ENCODE measurements at places on chromosomes 12 and 14.

- DNase-seq, result no peak
These were observed 218.0 kb downstream of the PPM1H start for GRCh38 chr12:62716866-62717525.

GRCh38 chr14:103347091-103347815 is 13.2 kb downstream of the EIF5 start:
- DNase-seq, result no peak

- no peak for DNase-seq
These were observed 21.4 kb upstream of the GSG1 start for GRCh38 chr12:13124656-13125505.

GRCh38 chr14:97543221-97543620 is 746.0 kb downstream of the VRK1 start:
- no peak for DNase-seq

- DNase-seq, result no peak
These were observed 112.2 kb upstream of the USP44 start for GRCh38 chr12:95663525-95663924.

- DNase-seq, result no peak
These were observed 12.2 kb downstream of the RPS6KA5 start for GRCh38 chr14:91048265-91048664.

DNA sequence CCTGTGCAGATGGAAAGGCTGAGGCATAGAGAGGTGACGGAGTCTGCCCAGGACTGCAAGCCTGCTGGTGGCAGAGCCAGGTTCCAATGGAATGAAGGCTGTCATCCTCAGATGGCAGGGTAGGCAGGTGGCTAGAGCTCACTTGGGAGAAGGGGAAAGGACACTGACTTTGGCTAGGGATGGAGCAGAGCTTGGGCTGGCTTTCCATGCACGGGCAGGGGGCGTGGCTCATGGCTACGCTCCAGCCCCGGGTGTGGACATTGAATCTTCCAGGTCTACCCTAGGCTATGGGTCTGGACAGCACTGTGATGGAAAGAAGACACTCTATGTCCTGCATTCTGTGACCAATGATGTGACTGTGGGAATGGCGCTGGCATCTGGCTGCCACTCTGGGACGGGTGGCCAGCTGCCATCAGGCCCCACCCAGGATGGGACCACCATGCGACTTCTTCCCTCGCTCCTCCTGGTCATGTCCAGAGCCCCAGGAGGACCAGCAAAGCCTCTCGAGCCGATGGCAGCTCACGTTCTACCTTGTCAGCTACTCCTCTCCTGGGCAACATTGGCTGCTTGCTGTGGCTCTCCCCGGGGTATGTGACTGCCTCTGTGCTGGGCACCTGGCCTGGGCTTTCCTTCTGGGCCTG is 398.7 kb downstream of the TMEM121 start:
- DNase-seq, result no peak

DNA sequence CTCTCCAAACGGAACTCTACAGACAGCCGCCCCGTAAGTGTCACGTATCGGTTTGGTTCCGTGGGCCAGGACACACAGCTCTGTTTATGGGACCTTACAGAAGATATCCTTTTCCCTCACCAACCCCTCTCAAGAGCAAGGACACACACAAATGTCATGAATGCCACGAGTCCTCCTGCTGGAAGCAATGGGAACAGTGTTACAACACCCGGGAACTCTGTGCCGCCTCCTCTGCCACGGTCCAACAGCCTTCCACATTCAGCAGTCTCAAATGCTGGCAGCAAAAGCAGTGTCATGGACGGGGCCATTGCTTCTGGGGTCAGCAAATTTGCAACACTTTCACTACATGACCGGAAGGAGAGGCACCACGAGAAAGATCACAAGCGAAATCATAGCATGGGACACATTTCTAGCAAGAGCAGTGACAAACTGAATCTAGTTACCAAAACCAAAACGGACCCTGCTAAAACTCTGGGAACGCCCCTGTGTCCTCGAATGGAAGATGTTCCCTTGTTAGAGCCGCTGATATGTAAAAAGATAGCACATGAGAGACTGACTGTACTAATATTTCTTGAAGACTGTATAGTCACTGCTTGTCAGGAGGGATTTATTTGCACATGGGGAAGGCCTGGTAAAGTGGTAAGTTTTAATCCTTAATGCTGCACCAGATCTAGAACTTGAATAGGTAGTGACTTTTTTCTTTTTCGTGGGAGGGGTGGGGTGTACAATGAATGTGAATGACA is 69.7 kb downstream of the WDR20 start:
- no peak for DNase-seq

DNA sequence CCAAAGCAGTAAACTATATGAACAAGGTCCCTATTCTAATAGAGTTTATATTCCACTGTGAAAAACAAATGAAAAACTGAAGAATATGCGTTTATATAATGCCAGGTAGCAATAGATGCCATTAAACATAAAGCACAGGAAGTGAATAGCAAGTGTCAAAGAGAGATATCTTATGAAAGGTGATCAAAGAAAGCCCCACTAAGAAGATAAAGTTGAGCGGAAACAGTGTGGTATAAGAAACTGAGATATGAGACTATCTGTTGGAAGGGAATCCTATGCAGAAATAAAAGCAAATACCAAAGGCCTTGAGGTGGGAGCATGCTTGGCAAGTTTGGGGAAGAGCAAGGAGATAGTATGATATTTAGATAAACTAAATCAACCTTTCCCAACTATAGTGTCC is 123.1 kb upstream of the FAR2 start:
- DNase-seq, result no peak

DNA sequence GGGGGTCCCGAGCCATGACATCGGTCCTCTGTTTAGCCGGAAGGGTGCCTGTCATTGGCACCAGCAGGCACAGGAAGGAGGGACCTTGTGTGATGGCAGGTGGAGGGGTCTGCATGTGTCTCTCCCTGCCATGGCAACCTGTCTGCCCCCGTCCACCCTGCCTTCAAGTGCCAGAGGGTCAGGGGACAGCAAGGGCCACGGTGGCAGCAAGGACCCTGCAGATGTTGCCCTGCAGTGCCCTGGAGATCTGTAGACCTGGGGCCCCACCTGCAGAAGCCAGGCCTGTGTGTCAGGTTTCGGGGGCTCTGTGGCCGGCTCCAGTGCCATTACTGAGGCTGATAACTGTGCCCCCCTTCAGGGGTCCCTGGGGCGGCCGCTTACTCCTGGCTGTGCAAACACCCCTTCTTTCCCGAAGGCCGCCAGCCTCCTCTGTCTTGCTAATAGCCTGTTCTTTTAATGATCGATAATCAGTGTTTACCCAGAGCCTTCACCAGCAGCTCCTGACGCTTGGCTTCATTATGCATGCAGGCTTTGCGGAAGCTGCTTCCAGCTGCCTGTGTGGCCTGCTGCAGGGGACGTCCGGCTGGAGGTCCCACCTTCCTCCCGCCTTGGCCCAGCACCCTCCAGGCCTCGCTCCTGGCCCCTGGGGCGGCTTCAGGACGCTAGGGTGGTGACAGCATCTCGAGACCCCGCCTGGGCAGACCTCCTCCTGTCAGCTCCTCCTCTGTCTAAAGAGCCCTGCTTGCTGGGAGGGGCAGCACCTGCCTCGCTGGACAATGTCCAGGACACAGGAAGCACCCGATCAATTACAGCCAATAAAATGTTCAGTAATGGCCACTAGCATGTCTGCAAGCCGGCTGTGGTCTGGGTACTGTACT is 153.0 kb downstream of the KIF26A start:
- DNase-seq, result peak; percentile 67

- no peak for DNase-seq
These were observed 1.2 kb upstream of the DCAF11 start for GRCh38 chr14:24113379-24113800.

GRCh38 chr12:29640589-29641345 is 143.0 kb downstream of the TMTC1 start:
- DNase-seq, result no peak

GRCh38 chr12:109459247-109459646 is 17.9 kb downstream of the KCTD10 start:
- no peak for DNase-seq

- no peak for DNase-seq
These were observed 193.3 kb downstream of the DPF3 start for GRCh38 chr14:72700338-72701236.

DNA sequence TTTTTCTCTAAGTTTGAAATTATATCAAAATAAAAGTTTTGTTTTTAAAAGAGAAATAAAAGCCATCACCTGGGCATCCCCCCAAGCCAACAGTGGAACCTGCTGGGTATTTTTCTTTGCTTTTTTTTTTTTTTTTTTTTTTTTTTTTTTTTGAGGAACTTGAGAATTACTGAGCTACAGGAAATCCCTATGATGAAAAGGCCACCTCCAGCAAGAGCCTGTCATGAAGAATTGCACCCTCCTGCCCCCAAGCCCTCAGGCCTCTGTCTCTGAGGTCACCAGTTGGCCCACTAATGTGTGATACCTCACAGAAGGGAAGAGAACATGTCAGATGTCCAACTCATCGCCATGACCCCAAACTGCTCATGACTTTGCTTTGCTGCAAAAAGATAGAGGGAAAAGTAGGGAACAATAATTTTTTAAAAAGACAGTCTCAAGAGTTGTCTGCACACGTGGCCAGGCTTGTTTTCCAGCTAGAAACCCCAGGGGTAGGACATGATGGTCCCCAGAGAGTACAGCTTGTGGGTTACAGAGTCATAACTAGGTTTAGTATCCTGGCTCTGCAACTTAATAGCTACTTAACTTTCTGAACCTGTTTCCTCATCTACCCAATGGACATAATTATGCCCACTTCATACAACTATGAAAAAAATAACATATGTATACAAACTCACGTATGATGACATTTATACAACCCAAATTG is 124.3 kb upstream of the EGLN3 start:
- DNase-seq, result no peak

DNA sequence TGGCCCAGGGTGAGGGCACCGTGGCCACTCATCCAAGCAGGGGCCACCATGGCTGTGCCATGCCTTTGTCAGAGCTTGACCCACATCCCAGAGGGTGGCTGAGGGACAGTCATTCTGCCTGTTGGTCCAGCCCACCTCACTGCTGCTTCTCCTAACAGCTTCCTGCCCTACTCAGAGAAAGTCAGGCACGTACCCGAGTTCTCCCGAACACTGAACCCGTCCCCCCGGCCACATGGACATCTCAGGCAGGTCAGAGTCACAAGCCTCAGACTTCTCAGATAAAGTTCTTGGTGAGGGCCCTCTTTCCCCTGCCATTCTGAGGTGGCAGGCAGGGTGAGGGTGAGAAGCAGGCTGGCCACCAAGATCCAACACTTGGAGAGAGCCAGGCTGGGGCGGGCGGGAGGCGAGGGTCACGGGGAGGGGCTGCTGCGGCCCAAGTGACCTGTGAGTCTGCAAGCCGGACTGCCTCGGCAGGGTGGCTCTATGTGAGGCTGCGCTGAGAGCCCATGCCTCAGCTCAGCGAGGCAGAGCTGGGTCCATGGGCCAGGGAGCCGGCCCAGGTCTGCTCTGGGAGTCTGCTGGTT is 317.8 kb downstream of the TMEM121 start:
- DNase-seq, result no peak

DNA sequence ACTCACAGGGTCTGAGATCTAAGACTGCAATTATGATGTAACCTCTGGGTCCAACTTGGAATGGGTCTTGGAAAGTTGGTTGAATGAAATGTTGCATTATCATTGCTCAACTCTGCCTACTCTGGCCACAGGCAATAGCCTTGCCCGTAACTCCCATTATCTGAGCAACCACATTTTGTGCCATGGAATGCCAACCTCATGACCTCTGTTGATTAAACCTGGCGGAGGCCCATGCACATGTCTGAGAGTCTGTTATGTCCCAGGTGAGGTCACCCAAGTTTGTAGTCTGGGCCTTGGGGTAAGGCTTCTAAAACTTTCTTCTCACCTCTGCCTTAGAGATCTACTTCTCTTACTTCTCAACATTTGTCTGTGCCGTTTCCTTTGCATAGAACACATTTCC is 140.9 kb downstream of the TBX5 start:
- no peak for DNase-seq

GRCh38 chr12:88574278-88574677 is 6.0 kb downstream of the KITLG start:
- no peak for DNase-seq

GRCh38 chr12:109502332-109502731 is 24.9 kb downstream of the UBE3B start:
- no peak for DNase-seq

DNA sequence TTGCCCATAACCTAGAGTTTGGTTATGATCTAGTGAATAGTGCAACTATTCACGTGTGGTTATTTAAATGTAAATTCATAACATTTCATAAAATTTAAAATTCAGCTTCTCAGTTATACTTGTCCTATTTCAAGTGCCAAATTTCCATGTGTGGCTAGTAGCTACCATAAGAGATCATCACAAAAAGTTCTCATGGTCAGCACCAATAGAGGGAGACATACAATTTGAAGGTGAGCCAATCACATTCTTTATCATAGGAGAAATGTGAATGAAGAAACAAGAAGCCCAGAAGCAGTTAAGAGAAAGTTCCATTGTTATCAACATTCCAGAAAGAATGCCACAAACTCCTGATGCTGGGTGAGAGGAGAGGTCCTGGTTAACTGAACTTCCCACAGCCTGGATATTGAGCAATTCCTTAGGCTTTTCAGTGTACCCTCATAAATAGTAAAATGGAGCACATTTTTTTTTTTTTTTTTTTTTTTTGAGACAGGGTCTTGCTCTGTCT is 892.9 kb upstream of the USP15 start:
- DNase-seq, result no peak

DNA sequence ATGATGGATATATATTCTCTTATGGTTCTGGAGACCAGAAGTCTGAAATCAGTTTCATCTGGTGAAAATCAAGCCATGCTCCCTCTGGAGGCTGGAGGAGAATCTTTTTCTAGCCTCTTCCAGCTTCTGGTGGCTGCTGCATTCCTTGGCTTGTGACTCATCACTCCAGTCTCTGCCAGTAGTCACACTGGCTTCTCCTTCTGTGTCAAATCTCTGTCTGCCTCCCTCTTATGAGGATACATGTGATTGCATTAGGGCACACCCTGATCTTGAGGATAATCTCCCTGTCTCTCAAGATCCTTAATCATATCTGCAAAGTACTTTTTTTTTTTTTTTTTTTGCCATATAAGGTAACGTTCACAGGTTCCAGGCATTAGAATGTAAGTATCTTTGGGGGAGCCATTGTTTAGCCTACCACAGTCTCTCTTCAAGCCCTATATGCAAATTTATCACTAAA is 17.7 kb downstream of the DNAL1 start:
- no peak for DNase-seq

DNA sequence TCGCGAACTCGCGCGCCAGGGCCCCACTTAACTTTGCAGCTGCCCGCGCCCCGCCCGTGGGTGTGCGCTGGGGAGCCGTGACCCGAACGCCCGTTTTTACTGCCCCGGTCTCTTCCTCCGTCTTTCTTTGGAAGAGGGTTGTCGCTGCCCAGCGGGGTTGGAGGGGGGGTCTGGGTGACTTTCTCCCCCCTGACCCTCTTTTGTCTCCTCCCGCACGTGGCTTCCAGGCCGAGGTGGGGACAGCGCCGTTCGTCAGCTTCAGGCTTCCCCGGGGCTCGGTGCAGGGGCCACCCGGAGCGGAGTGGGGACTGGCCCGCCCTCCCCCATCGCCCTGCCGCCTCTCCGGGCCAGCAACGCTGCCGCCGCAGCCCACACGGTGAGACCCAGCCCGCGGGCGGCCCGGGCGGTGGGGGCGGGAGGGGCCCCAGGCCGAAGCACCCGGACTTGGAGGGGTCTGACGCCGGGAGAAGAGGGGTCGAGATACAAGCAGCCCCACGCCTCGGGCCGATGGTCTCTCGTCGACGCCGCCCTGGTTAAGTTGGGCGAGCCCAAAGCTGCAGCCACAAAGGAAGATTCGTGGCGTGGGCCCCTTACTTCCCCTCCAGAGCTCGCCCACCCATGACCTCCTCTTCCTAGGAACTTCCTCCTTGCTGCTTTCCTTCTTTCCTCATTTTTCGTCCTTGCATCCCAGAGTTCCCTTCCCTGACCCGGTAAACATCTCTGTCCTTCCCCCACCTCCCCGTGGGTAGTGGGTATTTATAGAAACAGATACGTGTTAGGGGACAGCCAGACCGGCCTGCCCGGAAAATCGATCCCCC is 1.2 kb downstream of the DYRK2 start:
- DNase-seq, result peak; percentile 24

All from NCI-H345 (cell line).